Uterus (tissue), 4 donors: ENCODE measurements at places on chromosomes 3 and 15.

DNA sequence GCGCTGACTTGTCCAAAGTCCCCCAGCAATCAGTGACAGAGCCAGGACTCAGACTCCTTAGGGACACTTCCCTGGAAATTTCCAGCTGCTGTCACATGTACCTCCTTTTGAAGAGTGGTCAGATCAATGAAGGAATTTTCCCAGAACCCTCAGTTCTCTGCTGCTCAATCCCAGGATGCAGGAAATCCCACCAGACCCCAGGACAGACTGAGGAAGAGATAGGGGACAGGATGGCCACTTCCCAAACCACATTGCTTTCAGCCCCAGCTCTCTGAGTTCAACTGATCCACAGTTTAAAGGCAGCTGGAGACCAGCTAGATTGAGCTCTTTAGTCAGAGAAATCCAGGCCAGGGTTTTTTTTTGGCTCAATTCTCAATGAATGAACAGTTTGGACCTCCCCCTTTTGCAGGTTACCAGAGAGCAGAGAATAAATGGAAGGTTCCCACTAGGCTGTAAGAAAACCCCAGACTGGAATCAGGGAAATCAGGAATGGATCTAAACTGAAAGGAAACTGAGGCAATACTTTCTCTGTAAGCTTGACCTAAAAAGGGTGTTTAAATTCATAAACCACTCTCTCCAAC lies 1.5 kb downstream of the CYP1A1 start:
- no peak for DNase-seq

GRCh38 chr3:150411546-150411945 lies 3.4 kb downstream of the TSC22D2 start:
- DNase-seq: no peak

GRCh38 chr3:70464876-70465275 lies 152.4 kb upstream of the MDFIC2 start:
- no peak for DNase-seq

GRCh38 chr15:39508536-39508935 lies 72.3 kb upstream of the THBS1 start:
- DNase-seq: no peak

- no peak for DNase-seq
Observed at GRCh38 chr15:58026051-58026450, 39.5 kb downstream of the ALDH1A2 start.

DNA sequence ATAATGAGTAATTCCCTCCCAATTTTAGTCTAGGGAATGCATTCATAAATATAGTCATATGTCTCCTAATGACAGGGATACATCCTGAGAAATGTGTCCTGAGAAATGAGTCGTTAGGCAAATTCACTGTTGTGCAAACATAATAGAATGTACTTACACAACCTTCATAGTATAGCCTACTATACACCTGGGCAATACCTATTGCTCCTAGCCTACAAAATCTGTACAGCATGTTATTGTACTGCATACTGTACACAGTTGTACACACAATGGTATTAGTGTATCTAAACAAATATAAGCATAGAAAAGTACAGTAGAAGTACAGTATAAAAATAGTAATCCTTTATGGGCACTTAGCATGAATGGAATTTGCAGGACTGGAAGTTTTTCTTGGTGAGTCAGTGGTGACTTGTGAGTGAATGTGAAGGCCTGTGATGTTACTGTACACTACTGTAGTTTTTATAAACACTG lies 6.6 kb downstream of the DTWD1 start:
- no peak for DNase-seq

DNA sequence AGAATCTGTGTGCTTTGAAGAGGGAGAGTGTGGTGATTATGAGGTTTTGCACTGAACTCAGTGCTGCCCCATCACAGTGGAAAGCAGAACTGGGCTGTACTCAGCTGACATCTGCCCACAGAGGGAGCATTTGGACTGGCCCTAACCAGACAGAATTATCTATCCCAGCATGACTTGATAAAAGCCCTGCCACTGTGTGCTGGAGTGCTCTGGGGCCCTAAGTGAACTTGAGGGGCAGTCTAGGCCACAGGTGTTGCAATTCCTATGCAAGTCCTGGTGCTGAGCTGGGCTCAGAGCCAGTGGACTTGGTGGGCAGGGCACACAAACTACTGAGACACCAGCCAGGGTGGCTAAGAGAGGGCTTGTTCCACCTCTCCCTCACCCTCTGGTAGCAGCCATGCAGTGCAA lies 269.2 kb upstream of the CTNNB1 start:
- no peak for DNase-seq

GRCh38 chr3:81199587-81199986 lies 561.9 kb downstream of the GBE1 start:
- no peak for DNase-seq

DNA sequence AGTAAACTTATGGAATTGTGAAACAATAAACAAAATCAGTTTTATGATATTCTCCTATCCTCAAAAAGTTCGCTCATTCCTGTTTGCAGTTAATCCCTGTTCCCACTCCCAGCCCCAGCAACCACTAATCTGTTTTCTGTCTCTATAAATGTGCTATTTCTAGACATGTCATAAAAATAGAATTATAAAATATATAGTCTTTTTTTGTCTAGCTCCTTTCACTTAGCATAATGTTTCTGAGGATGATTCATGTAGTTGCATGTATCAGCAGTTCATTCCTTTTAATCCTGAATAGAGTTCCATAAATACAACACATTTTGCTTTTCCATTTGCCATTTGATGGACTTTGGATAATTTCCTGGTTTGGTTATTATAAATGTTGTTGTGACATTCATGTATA lies 140.0 kb downstream of the KCNAB1 start:
- no peak for DNase-seq

DNA sequence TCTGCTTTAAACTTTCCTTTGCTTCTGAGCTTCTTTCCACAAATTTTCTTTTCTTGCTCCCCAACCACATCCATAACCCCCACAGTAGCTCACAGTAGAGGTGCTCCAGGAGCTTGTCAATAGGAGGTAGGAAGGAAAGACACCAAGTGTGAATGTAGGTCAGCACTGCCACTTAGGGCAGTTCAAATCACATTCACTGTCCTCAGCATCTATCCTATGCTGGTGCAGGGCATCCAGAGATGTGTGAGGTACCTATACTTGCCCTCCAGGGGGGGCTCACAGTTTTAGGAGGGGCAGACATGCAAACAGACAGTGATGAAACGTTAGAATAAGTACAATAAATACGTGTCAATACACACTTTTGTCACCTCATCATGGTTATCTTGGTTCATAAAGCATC lies 1.5 kb upstream of the SPSB4 start:
- no peak for DNase-seq

- DNase-seq: no peak
Observed at GRCh38 chr3:168096210-168096652, 507 bp upstream of the GOLIM4 start.

DNA sequence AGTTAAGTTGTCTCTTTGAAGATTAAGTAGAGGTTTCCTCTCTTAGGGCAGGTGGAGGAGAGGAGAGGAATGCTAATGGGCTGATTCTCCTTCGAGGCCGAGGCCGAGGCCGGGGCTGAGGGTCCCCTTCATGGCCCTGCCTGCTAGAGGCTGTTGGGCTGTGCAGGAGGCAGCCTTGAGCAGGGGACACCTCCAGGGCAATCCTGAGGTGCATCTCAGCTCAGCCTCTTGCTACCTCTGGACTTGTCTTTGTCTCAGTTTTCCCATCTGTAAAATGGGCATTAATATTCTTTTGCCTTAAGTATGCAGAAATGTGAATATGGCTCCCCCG lies 97.7 kb upstream of the PRR20G start:
- DNase-seq: no peak

DNA sequence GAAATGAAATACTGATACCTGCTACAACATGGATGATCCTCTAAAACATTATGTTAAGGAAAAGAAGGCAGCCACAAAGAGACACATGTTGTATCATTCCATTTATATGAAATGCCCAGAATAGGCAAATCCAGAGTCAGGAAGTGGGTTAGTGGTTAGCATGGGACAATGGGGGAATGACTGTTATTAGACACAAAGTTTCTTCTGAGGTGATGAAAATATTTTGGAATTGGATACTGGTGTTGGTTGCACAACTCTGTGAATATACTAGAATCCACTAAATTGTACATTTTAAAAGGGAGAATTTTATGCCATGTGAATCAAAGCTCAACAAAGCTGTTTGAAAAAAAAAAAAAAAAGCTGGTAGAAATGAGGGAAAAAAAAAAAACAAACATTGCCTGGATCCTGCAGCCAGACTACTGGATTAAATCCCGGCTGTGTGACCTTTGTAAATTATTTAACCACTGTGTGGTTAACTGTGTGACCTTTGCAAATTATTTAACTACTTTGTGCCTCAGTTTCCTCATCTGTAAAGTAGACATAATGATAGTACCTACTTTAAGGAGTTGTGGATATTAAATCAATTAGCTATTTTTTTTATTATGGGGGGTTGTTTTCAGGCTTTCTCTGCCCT lies 75.6 kb upstream of the PRICKLE2 start:
- DNase-seq: no peak

- no peak for DNase-seq
Observed at GRCh38 chr15:68843425-68844311, 23.0 kb upstream of the ANP32A start.

DNA sequence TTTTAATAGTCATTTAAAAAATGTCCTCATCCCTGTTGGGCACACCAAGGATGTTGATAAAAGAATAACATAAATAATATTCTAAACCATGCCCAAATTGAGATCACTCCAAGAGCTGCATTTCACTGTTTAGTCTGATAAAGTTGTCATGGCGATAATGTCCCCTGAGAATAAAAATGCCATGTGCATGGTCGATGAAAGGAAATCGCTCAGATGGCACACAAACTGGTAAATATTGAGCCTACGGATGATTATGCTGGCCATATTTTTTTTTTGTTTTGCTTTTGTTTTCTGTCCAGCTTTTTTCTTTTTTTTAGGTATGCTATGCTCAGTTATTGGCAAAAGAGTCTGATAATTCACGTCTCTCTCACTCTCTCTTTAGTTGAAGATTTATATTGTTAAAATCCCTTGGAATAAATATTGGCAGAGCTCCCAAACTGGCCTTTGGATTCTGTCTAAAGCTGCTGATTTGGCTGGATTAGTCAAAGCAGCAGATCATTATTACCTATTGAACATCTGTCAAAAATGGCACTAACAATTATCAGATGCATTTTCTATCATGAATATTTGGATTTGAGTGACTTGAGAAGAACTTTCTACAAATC lies 643.8 kb downstream of the SQOR start:
- DNase-seq: no peak

- DNase-seq: no peak
Observed at GRCh38 chr15:56667517-56667916, 65.8 kb downstream of the ZNF280D start.

DNA sequence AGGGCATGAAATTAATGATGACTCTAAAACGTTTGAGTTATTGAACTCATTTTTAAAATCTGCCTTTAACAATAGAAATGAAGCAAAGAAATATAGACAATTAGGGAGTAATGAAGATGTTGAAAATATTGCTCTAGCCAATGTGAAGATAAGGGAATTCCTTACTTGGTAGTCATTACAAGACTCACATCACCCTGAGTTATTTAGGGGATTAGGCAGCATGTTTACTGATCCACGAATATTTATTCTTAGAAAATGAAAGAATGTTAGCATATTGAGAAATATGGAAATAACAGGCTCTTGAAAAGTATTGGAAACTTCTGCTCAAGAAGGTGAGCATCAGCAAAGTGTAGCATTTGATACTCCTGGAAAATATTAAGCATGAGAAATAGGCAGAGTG lies 398.1 kb upstream of the ARPP21 start:
- DNase-seq: no peak

- DNase-seq: no peak
Observed at GRCh38 chr3:193782276-193782647, 189.3 kb downstream of the OPA1 start.

DNA sequence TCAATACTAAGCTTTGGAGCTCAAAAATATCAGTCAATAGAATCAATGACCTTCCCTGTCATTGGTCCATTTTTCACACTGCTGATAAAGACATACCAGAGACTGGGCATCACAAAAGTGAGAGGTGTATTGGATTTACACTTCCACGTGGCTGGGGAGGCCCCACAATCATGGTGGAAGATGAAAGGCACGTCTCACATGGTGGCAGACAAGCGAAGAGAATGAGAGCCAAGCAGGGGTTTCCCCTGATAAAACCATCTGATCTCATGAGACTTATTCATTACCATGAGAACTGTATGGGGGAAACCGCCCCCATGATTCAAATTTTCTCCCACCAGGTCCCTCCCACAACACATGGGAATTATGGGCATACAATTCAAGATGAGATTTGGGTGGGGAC lies 81.9 kb downstream of the ANXA2 start:
- no peak for DNase-seq

GRCh38 chr15:36784098-36784670 lies 204.8 kb downstream of the CDIN1 start:
- no peak for DNase-seq

DNA sequence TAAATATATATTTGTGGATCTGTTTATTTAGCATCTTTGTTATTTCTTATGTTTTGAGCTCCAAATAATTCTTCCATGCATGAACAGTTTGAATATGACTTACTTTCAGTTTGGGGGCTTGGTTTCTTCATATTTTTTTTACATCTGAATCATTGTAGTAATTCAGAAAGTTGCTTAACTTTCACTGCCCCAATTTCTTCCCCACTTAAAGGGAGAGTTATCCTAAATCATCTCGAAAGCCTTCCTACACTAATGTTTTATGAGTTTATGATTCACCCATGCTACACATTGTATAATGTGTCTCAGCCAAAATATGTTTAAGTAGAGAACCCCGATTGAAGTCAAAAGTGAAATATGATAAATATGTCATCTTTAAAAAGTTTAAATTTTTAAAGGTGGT lies 47.8 kb downstream of the SPRED1 start:
- no peak for DNase-seq

DNA sequence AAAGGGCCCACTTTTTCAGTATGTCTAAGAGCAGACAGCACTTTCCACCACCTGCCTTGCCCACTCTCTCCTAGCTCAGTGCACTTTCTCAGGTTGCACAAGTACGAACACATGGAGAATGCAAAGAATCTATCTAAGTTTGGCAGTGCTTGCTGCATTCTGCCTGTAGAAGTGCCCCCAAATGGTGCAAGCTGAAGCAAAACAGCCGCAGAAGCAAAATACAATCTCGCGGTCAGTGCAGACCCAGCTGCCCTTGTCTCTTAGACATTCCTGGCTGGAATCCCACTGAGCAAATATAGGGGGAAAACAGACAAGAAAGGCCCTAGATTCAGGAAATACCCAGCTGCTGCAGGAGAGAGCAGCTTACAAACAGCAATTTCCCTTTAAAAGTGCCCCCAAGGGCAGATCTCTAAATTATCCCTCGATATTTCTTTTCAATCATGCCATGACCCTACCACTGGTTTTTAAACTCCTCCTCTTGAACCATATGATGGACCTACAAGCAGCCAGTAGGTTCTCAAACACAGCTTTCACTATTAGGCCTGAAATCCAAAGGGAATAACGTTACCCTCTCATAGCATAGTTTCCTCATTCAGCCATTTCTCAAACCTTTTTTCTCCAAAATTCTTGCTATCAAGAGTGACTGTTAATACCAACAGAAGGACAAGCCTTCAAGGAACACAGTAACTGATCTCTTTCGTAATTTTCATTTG lies 67.0 kb downstream of the TNIK start:
- DNase-seq: no peak

- no peak for DNase-seq
Observed at GRCh38 chr15:27365456-27365855, 394.5 kb downstream of the GABRG3 start.
